ENCODE measurements at places on chromosomes 12 and 14. TPM values are rescaled to one million over a fixed set of nuclear protein-coding genes. Genes with fewer than 3 reads are reported as not detected.

DNA sequence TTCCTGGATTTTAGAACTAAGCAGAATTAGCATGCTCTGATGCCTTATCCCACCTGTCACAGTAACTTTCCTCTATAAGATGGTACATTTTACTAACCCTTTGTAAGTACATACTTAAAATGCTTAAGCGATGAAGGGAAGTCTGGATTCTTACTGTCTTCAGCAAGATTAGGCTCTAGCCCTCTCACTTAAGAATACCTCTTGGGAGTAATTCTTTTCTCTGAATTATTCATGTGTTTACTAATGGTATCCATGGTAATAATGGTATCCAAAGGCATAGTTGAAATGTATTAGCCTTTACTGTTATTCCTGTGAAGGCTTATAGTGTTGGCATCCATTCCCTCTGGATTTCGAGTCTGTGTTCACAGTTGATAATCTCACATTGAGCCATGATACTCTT is 176.9 kb downstream of the MON2 start:
- DNase-seq = no peak

ITGB7 gene
- total RNA-seq = 11.4 TPM

- no peak for DNase-seq
These were observed 33.1 kb downstream of the CD9 start for GRCh38 chr12:6233121-6233971.

BICDL1 gene
- 21.5 TPM for total RNA-seq

DNA sequence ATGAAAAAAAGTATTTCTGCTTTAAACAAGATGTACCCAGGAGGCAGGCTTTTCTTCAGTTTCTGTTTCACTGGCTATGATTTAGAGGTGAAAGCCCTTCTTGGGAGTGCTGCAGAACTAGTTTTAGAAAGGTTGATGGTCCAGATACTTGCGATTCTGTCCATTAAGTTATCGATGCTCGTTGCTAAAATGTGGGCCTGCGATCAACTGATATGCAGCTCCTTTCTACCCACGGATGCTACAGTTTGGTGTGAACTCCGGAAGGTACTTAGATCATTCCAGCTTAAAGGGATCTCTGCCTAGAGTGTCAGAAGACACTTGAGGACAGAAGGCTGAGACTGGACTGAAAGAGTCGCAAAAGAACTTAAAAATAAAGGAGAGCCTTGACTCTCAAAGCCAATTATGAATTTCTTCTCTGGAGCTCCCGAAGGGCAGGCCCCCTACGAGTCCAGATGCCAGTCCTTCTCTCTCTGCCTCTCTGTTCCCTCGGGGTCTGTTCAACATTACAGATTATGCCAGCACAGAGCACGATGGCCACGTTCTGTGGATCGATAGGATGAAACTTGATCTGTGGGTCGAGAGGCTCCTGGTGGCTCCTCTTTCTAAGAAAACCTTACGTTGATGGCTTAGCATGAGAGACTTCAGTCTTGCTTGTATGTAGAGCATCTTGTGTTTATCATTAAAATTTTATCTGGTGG is 40.0 kb downstream of the FBXW8 start:
- DNase-seq = no peak

RBP5 gene
- not detected for total RNA-seq

CCDC175 gene
- 0.34 TPM for total RNA-seq

GRCh38 chr12:62893276-62893675 is 41.7 kb downstream of the PPM1H start:
- DNase-seq = no peak

HOXC4 gene
- total RNA-seq = 4.0 TPM

Measured in HT-29 (cell line).